H7 (cell line): ENCODE measurements at places on chromosomes 7 and 10.
A peak's percentile ranks its signal among the peaks of the same experiment; 100 is the strongest.

GRCh38 chr7:46559194-46559832, 638.2 kb upstream of the IGFBP3 start:
- DNase-seq: no peak

DNA sequence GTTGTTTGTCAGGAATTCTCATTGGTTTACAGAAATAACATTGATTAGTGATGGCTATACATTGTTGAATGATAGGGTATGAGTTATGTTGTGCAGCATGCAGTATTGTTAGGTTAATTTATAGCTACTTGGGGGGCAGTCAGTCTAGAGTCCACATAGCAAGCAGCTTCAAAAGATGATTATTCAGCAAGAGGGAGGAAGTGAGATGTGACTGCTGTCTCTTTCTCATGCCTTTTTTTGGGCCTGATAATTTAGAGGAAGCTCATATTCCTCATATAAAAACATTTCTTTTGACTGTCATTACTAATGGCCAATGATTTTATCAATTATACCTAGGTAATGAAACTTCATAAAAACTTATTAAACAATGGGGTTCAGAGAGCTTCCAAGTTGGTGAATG, 3.4 kb upstream of the TBRG4 start:
- no peak for DNase-seq

DNA sequence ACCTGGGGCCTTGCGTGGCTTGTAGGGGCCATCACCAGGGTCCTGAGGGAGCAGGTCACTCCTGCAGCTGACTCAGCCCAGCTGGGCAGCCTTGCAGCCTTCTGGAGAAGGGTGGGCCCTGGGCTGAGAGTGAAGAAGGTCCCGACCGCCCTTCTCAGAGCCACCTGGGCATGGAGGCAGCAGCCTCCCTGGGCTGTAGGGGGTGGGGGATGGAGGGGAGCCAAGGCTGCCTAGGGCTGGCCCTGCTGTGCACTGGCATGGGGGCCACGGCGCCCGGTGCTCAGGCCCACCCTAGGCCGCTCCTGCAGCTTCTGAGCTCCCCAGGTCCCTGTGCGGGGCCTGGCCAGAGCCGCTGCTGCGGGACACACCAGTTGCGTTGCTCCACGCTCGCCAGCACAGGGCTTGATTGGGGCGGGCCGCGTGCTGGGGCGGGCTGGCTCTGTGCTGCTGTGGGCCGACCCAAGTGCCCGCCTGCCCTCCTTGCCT, 63.6 kb upstream of the NKX6-2 start:
- peak; percentile 53 for DNase-seq

GRCh38 chr10:121307411-121307980, 290.7 kb downstream of the FGFR2 start:
- DNase-seq: no peak

DNA sequence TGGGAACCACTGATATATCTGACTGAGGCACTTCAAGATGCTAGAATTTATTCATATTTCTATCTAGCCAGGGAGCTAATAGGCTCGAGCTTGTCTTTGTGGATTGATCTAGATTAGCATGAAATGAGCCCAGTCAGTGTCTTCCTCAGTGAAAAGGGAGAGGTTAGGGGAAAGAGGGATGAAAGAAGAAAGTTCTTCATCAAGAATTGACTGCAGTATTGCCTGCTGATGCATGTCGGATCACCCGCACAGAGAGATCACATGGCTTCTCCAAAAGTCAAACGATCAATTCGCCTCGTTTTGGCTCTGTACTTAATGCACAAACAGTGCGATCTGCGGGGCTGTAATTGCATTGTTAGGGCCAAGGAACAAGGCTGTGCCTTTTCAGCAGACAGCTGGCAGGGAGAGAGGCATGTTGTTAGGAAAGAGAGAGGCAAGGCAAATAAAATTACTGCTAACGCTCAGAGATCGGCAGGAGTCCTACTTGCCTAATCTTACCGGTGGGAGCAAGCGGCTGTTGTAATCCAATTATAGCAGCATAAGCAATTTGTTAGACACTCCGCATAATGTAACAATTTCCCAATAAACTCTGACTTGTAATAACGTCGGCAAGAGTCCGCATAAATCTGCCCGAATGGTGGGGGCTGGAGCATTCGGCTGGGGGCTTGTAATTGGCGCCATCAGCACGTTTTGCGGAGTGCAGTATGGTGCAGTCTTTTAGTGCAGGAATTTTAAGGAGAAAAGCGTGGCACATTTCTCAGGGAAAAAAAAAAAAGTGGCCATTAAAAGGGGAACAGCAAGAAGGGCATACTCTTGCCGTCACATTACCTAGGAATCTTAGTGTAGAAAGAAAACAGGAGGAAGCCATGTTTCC, 102.1 kb downstream of the POLL start:
- DNase-seq: no peak

- no peak for DNase-seq
These were observed 272.5 kb downstream of the DGKB start for GRCh38 chr7:14630048-14630447.

DNA sequence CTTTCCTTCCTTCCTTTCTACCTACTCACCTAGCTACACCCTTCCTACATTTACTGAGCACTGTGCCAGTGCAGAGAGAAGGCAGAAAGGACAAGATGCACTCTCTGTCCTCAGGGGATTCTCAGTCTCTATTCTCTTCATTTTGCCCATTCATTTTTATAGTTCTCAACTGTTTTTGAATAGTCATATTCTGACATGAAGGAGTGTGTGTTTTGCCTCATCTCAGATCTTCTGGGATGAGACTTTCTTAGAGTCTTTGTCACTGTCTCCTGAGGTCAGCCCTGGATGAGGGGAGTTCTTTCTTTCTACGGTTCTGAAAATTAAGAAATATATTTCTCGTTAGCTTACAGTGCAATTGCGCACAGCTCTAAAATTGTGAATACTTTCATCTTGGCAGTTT, 21.3 kb downstream of the CLCN1 start:
- no peak for DNase-seq

DNA sequence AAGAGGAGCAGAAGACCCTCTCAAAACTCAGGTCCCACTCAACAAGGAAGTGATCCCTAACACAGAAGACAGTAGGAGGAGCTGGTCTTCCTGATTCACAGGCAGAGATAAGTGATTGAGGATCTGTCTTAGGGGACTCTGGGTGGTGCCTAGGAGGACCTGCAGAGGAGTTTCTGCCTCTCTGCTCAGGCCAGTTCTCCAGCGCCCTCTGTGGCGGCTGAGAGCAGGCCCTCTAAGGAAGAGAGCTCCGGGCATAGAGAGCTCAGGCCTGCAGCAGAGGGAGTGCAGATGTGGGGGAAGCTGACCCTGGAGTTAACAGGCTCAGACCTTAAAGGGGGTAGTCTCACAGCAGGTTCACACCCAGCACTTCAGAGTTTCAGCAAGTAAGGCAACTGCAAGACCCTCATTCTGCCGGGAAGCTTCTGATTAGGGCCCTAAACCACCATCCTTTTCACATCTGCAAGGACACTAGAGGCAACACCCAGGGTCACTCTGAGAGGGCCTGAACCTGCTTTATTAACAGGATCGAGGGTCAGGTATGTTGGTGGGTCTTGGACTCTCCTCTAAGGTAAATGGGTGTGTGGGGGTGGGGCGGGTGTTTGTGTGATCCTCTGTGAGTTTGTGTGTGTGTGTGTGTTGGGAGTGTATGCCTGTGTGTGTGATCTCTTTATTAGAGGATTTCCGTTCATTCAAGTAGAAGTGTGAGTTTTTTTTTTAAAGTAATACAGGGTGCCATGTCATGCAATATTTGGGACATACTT, 57.6 kb upstream of the TARP start:
- DNase-seq: peak; percentile 67

DNA sequence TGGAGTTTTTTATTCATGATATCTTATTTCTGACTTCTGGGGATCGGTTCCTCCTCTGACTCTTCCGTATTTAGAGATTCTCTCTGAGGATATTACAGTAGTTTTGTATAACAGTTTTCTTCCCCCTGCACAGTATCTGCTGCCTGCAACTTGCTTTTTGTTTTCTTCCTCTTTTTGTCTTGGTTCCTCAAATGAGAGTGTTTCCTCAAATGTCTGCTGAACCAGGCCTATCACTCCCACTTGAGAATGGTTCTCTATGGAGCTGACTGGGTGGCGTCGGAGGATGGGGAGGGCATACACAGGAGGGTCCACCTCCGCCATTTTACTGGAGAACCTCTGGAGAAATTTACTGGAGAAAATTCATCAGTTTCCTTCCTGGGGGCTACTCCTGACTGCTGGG, 27.7 kb downstream of the ARHGAP22 start:
- no peak for DNase-seq

- DNase-seq: no peak
These were observed 182.1 kb downstream of the ZMYND11 start for GRCh38 chr10:317271-317769.

DNA sequence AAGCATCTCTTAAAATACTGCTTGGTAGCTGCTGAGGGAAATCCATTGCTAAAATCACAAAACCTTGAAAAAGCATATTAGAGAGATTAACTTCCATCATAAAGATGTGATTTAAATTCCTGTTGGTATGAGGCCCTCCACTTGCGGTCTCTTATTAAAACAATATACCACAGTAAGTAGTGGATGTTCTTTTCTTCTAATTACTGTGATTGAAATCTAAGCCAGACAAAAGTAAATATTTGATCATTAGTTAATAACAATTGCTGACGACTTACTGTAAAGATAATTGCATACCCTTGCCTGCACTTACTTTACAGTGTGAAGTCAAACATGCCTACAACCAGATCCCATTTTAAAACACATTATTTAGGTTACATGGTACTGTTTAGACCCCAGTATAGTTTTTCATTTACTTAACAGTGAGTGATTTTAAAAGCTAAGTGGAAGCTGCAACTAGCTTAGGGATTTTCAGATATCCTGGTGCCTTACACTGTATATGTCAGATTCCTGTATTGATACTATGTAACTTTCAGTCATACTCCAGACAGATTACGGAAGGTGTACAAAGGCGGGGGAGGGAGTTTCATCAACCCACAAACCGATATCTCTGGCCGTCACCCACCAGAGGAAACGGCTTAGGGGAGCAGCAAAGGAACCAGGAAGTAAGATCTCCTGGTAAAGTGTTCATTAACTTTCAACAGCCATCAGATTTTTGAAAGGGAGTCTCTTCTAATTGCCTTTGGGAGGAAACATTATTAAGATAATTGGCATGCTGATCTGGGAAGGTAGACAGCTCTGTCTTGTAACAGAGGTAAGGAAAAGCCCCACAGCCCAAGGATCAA, 986 bp downstream of the NRP1 start:
- no peak for DNase-seq

DNA sequence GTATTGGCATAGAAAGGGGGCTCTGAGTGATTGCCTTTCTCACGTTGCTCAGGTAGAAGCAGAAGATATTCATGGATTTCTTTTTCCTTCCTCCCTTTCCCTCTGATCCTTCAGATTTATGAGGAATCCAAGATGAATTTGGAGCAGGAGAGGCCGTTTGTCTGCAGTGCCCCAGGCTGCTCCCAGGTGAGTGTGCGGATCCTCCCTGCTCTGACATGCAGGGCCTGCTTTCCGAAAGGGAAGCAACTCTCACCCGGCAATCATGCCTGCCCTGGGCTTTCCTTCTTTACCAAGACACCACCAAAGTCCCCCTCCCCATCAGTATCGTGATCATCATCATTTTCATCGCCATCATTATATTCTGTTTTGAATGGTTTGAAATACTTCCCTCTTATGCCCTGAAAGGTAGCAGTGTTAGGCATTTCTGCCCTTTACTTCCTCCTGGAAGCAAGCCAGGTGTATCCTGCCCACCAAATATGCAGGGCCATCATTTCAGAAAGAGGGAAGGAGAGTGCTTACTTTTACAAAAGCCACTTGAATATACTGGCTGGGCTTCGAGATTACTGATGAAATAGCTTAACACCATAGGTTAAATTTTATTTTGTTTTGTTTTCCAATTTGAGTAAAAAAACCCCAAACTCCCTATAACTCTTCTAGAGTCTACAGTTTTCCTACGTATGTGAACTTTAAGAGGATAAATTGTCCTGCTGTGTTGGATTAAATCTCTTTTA, 75.9 kb downstream of the CREB5 start:
- DNase-seq: peak; percentile 17

DNA sequence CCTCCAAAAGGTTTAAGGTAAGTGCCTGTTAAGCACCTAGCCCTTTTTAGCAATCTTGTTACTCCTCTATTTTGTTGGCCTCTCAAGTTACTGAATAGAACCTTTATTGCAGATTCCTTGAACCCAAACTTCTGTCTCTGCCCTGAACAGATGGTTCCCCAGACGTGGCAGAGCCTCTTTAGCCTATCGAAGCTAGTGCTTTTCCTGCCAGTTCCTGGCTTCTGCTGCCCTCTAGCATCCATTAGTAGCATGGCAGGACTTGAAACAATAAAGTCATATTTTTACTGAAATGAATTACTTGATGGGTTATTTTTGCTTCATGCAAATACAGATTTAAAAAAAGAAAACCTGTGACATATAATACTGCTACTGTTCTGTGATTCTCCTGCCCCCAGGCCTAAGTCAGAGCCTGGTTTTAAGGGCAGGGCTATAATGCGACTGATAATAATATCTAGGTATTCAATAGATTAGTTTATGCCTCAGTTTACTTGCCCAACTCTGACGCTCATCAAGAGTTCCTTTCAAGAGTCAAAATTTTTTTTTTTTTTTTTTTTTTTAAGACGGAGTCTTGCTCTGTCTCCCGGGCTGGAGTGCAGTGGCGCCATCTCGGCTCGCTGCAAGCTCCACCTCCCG, 84.3 kb upstream of the PHF14 start:
- peak; percentile 70 for DNase-seq

DNA sequence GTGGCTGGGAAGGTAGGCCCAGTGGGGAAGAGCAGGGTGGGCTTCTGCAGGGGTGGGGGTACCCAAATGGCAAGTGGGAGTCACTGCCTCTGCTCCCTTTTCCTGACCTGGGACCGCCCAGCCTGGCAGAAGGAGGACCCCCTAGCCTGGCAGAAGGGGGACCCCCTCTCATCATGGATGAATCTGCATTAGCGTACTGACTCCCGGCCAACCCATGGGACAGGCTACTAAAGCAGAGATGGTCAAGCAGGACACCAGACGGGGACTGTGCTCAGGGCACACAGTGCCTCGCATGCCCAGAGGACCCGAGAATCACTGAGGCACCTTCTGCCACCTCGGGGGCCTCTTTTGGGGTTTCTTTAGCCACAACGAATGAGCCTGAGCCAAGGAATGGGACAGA, 577.5 kb downstream of the GLRX3 start:
- DNase-seq: no peak

- DNase-seq: no peak
These were observed 479.7 kb downstream of the KIF20B start for GRCh38 chr10:90180886-90181691.

GRCh38 chr10:119759832-119760231, 34.0 kb downstream of the INPP5F start:
- DNase-seq: no peak

- no peak for DNase-seq
These were observed 58.7 kb upstream of the NANOS1 start for GRCh38 chr10:118970770-118971169.

GRCh38 chr7:103446049-103446520, at the start of gene SLC26A5:
TSS of gene SLC26A5 (minus strand) at chr7:103446207. CDS start at chr7:103421514, 24,693 bp downstream.
- peak; percentile 90 for DNase-seq

- no peak for DNase-seq
These were observed 202.1 kb downstream of the PRPF18 start for GRCh38 chr10:13788711-13789447.

DNA sequence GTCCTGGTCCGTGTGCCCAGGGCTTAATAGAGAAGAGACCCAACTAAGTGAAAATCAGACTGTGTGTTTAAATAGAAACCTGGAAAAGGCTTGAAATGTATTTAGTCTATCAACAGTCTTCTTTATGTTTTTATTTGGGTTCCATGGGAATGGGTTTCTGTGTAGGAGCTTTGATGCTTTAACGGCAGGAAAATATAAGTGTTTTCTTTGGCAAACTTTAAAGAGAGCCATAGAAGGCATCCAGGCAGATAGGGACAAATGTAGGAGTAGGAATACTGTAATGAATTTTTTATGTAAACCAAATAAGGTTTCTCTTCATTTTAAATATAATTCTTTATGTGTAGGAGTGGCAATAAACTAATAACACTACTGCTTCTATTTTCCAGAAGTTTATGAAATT, 989.0 kb downstream of the GATA3 start:
- no peak for DNase-seq
